ENCODE measurements at places on chromosomes 4 and X. TPM values are rescaled to one million over a fixed set of nuclear protein-coding genes. Genes with fewer than 3 reads are reported as not detected.

The NAP1L3 gene
- total RNA-seq, result 15.0 TPM

The MAGEB10 gene
- total RNA-seq, result not detected

The SSX3 gene
- total RNA-seq, result not detected

The CITED1 gene
- total RNA-seq, result 2.1 TPM

The SPANXD gene
- total RNA-seq, result not detected

The SATL1 gene
- 0.16 TPM for total RNA-seq

The SUPT20HL2 gene
- total RNA-seq, result not detected

The SPIN2B gene
- 9.2 TPM for total RNA-seq

The FGF16 gene
- 0.13 TPM for total RNA-seq

The CETN2 gene
- 22.3 TPM for total RNA-seq

The IL21 gene
- not detected for total RNA-seq

The CHRNA9 gene
- total RNA-seq, result not detected

The ZNF630 gene
- 2.9 TPM for total RNA-seq

The IQCM gene
- not detected for total RNA-seq

The GPR119 gene
- total RNA-seq, result not detected

The FRAS1 gene
- 4.2 TPM for total RNA-seq

The KCND1 gene
- 0.27 TPM for total RNA-seq
